ENCODE measurements at places on chromosomes 16 and 17.
A peak's percentile ranks its signal among the peaks of the same experiment; 100 is the strongest.

- peak; percentile 31 for DNase-seq
These were observed 84.7 kb downstream of the PLCG2 start for GRCh38 chr16:81863630-81864352.

DNA sequence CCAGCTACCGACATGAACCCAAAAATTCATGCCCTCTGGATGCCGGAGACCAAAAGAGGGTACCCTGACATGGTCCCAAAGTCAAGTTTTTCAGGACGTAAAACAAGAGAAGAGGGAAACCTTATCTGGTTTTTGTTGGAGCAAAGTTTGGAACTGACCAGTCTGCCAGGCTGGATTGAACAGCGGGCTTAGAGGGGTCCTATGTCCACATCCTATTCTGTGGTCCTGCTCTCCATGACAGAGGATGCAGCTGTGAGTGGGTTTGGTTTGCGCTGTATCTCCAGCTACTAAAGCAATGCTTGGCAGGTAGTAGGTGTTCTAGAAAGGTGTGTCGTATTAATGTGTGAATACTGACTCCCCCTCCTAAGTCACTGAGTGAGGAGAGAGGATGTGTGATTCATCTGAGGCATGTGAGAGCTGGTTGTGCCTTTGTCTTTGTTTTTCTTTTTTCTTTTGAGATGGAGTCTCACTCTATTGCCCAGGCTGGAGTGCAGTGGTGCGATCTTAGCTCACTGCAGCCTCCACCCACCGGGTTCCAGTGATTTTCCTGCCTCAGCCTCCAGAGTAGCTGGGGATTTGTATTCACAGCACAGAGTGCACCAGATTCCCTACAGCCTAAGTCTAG, 31.0 kb downstream of the PMM2 start:
- DNase-seq: no peak

GRCh38 chr16:10122546-10122945, 59.7 kb downstream of the GRIN2A start:
- no peak for DNase-seq

DNA sequence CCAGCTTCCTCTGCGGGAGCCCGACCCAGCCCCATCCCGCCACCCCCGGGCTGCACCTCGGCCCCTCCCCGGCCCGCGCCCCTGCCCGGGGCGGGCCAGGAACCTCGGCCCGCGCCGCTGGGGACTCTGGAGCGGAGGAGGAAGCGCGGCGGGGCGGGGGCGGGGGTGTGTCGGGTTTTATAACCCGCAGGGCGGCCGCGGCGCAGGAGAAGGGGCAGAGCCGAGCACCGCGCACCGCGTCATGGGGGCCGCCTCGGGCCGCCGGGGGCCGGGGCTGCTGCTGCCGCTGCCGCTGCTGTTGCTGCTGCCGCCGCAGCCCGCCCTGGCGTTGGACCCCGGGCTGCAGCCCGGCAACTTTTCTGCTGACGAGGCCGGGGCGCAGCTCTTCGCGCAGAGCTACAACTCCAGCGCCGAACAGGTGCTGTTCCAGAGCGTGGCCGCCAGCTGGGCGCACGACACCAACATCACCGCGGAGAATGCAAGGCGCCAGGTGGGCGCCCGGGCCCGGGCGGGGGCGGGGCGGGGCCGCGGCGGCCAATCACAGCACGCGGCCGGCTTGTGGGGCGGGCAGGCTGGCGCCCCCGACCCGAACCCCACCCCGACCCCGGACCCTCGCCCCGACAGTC, at the start of gene ACE:
TSS of gene ACE (plus strand) at position 208 of the 626 bp plus-strand sequence. CDS start at position 242, 34 bp downstream.
- DNase-seq: peak; percentile 39

DNA sequence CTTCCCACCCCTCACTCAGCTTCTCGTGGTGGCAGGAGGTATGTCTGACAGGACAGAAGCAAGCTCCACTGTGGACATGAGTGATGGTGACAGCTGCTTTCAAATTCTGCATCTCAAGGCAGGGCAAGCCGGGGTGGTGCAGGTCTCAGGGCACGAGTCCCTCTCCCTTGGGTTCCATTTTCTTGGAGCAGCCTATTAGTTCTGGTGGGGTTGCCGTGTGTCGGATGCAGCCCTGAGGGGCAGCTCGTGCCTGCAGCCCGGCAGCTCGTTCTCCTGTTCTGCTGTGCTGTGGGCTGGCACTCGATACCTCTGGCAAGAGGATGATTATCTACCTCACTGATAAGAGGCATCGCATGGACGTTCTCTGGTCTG, 16.5 kb upstream of the CLEC18C start:
- DNase-seq: no peak

- DNase-seq: no peak
These were observed 7.2 kb downstream of the USP7 start for GRCh38 chr16:8956265-8957062.

- no peak for DNase-seq
These were observed 15.0 kb downstream of the SLC38A8 start for GRCh38 chr16:84027625-84028024.

DNA sequence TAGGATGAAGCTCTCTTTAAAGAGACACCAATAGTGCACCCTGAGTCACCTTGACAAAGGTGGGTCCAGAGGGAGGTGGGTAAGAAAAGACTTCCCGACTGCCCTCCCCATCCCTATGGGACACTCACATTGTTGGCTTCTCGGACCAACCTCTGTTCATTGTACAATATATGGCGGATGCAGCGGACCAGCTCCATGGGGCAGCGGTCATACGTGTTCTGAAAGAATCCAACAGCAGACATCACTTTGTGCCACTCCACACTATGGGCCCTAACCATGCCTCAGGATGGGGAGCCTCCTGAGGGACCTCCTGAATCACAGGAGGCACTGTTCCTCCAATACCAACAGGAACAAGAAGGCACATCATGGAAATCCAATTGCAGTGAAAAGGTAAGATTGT, 30.4 kb upstream of the GHDC start:
- DNase-seq: no peak

DNA sequence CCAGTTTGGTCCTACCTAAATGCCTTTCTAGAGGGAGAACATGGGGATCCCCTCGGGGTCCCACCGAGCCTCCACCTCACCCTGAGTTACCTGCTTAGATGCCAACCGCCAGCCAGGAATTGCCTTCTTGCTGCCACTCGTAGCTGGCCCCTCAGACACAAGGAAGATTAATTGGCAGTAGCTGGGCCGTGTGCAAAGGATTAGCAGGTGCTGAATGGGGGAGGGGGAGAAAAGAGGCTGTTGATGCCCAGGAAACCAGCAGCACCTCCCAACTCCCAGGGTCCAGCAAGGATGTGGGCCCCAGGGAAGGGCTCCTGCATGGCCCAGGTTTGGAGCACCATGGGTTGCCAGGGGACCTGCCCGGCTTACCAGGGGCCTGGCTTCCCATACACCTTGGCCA, at the start of gene CNGB1:
TSS of gene CNGB1 (minus strand) at position 159 of the 400 bp plus-strand sequence. CDS start 3,842 bp downstream, outside the sequence.
- DNase-seq: no peak

GRCh38 chr17:28950017-28950751, 1.1 kb downstream of the PHF12 start:
- peak; percentile 67 for DNase-seq

DNA sequence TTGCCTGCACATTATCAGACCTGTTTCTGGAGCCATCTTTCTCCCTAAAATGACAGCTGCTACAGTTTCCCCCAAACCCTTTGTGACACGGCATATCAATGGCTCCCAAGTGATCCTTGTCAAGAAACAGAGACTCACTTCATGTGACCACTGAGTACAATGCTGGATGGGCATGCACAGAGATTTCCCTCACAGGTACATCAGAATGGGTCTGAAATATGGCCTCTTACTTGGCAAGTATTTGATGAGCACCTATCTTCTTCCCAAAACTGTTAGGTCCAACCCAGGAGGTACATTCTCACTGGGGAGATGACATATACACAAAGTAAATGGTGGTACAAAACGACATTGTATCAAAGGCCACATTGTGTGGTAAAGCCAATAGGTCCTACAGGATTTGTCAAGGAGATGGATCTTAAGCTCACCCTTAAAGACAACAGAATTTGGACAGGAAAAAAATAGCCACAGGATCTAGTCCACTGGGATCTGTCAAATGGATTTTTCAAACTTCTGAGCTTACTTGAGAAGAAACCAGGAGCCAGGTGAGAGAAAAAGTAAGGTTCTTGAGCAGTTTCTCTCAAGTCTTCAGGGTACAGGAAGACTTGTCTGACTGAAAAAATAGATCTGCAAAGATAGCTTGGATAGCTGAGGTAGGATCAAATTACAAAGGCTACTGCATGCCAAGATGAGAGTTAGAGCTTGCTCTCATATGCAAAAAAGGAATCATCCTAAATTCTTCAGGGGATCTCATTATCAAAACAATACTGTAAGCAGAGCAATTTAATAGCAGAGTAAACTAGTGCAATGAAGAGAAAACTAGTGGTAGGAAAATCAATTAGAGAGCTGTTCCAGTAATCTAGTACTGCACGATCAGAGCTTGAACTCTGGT, 28.8 kb downstream of the RNF43 start:
- DNase-seq: no peak

DNA sequence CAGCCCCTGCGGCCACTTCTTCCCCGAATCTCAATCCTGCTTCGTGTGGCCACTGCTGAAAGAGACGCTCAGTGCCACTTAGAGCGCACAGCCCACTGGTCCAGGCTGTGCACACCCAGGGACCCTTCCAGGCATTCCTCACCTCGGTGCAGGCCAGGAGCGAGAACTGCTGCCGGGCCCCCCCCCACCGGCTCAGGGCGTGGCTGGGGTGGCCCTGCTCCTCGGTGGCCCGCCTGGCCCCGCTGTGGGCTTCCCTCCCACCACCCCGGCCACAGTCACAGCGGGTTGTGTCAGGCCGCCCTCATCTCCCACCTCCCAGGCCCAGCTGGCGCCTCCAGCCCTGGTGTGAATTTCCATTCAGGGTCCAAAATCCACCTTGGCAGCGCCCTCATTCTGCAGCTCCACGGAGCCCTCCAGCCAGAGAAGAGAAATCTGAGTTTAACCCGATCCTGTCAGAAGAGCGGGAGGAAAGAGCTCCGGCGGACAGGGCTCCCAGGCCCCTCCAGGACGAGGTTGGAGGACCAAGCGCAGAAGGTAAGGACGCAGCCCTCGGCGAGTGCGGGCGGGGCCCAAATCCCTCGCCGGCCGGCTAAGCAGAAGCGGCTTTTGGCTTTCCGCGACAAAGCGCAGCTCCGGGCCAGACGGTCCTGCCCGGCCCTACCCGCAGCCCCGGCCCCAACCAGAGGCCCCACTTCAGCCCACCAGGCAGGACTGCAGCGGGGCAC, 12.0 kb downstream of the TBC1D16 start:
- no peak for DNase-seq

DNA sequence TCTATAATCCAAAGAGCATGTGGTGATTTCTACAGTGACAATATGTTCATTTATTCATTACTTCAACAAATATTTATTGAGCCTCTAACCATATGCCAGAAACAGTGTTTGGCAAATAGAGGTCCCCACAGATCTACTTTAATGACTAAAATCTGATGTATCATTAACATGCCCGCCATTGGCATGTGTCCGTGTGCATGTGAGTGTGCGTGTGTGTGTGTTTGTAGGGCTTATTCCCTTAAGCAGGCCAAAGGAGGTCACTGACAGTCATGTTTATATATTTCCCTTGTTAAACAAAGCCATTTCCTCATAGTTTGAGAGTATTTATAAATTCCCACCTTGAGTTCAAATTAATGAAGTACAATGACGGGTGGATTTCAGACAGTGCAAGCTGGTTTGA, 174.4 kb upstream of the IRX6 start:
- no peak for DNase-seq

GRCh38 chr16:11270602-11271162, 1.6 kb upstream of the TNP2 start:
- no peak for DNase-seq

DNA sequence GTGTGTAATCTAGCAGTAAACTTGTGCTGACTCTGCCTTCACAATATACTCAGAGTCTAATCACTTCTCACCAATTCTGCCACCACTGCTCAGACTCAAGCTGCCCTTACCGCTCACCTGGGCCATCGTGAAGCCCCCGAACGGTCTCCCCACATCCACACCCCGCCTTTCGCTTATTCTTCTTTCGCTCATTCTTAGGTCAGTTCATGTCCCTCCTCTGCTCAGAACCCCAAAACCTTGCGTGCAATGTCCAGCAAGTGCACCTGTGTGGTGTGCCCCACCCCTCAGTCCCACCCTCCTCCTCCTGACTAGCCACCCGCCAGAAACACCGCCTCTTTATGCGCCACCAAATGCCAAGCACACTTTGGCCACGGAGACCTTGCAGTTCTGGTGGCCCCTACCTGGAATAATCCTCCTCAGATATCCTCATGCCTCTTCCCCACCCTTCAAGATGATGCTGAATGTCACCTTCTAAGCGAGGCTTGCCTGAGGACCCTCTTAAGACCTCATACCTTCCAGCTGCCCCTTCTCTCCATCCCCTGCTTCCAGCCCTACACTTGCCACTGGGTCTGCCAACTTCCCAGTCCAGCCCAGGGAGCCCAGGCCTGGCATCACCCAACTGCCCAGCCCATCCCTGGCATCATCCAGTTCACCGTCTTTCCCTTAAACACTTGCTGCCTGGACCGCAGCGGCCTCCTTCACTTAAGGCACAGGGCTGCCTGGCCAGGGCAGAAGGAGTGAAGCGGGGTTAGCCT, 34.3 kb upstream of the RBFOX3 start:
- DNase-seq: no peak

GRCh38 chr17:29959658-29960337, 18.4 kb downstream of the EFCAB5 start:
- DNase-seq: no peak

DNA sequence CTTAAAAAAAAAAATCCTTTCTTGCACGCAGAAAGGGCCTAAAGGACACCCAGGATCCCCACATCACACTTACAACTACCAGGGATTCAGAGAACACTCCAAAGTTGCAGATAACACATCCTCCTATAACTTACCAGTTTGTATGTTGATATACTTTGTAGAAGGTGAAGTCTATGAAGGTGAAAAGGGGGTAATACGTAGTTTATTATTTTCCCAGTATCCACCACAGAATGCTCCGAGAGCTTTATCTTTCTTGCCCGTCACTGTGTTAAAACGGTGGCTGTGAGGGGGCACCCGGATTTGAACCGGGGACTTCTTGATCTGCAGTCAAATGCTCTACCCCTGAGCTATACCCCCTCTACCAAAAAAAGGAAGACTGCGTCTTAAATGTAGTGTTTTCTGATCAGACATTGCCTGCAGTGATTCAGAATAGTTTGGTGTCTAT, 7.9 kb upstream of the RPL23 start:
- DNase-seq: no peak

DNA sequence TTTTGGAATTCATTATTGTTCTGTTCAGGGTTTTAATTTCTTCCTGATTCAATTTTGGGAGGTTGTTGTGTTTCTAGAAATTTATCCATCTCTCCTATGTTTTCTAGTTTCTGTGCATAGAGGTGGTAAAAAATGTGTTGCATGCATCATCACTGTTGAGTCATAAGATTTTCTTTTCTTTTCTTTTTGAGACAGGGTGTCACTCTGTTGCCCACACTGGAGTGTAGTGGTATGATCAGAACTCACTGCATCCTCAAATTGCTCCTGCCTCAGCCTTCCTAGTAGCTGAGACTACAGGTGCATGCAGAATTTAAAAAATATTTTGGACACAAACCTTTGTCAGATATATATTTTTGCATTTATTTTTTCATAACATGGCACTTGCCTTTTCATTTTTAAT, 184.8 kb downstream of the BCAS3 start:
- no peak for DNase-seq

DNA sequence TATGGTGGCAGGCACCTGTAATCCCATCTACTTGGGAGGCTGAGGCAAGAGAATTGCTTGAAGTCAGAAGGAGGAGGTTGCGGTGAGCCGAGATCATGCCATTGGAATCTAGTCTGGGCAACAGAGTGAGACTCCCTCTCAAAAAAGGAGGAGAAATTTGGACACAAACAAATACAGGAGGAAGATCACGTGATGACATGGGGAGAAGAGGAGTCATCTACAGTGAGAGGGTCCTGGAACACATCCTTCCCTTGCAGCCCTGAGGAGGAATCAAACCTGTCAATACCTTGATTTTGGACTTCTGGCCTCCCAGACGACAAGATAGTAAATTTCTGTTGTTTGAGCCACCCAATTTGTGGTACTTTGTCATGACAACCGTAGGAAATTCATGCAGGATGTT, 671.9 kb upstream of the EEF2KMT start:
- no peak for DNase-seq

Measured in GM06990 (cell line).